ENCODE measurements at places on chromosomes 12 and 14. TPM values are rescaled to one million over a fixed set of nuclear protein-coding genes. Genes with fewer than 3 reads are reported as not detected.
A peak's percentile ranks its signal among the peaks of the same experiment; 100 is the strongest.

The ENDOU gene
- not detected for total RNA-seq

GRCh38 chr14:38960946-38961531 is 142.0 kb downstream of the SEC23A start:
- no peak for DNase-seq

DNA sequence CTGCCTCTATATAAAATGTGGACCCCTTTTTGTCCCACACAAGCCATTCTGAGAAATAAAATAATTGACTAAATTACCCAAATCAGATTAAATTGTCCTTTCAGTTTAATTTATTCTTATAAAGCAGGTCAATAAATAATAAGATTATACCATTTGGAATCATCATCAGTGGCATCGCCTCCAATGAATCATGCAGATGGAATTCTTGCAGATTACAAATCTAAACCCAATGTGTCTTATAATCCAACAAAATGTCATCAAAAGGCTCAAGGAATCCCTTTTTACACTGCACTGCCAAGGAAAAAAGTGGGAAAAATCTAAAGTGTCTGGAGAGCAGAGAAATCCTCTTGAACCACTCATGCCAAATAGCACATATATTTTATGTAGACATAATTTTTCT is 138.2 kb upstream of the TSPAN8 start:
- DNase-seq: no peak

DNA sequence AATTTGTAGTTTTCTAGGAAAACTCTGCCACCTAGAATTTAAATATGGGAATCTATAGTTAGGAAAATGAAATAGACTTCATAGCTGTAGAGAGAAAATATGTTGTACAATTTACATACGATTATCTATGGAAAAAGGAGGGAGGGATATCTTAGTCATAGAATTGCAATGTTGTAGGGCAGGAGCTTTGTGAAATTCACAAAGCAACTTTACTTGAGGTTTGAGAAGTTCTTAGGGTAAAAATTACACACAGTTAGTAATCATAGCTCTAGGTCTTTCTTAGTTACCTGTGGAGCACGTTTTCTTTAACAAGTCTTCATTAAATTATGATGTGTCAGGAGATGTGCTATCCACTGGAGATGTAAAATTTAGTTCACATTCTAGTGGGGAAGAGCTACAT is 61.4 kb upstream of the DBX2 start:
- DNase-seq: no peak

DNA sequence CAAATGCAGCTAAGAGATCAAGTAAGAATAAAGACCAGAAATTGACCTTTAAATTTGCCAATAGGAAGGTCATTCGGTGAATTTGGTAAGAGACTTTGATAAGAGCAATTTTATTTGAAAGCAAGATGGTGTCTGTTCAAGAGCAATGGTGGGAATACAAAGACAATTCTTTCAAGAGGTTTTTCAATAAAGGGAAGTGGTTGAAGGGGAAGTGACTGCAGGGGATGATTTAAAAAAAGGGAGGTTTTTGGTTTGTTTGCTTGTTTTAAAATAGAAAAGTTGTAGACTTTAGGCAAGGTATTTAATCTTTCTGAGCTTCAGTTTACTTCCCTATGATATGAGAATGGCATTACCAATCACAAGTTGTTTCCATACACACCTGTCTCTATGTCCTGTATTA is 4.3 kb upstream of the APPL2 start:
- DNase-seq: no peak

GRCh38 chr12:132161796-132162507 is 17.7 kb downstream of the NOC4L start:
- DNase-seq: no peak

The MMP14 gene
- total RNA-seq: 475 TPM

DNA sequence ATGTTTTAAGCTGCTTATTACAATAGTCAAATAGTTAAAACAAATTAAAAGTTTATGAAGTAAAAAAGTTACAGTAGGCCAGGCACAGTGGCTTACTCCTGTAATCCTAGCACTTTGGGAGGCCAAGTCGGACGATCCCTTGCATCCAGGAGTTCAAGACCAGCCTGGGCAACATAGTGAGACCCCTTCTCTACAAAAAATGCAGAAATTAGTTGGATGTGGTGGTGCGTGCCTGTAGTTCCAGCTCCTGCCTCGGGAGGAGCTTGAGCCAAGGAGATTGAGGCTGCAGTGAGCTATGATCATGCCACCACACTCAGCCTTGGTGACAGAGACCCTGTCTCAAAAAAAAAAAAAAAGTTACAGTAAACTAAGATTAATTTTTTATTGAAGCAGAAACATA is 142.6 kb downstream of the MIPOL1 start:
- no peak for DNase-seq

DNA sequence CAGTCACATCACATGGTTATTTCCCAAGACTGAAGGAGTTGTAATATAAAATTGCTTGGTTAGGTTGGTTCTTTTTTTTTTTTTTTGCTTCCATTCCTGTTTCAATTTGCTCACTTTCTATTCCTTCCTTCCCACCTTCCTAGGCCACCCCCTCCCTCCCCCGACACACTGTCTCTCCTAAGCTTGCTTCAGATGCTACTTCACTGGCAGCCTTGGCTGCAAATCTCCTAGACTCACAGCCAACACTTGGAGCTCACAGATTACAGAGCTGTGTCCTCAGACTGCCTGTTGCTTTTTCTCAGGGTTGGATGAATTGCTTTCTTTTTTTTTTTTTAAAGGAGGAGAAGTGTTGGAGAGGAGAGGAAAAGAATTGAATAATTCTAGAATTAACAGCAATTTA is 77.3 kb upstream of the GRIN2B start:
- DNase-seq: no peak

DNA sequence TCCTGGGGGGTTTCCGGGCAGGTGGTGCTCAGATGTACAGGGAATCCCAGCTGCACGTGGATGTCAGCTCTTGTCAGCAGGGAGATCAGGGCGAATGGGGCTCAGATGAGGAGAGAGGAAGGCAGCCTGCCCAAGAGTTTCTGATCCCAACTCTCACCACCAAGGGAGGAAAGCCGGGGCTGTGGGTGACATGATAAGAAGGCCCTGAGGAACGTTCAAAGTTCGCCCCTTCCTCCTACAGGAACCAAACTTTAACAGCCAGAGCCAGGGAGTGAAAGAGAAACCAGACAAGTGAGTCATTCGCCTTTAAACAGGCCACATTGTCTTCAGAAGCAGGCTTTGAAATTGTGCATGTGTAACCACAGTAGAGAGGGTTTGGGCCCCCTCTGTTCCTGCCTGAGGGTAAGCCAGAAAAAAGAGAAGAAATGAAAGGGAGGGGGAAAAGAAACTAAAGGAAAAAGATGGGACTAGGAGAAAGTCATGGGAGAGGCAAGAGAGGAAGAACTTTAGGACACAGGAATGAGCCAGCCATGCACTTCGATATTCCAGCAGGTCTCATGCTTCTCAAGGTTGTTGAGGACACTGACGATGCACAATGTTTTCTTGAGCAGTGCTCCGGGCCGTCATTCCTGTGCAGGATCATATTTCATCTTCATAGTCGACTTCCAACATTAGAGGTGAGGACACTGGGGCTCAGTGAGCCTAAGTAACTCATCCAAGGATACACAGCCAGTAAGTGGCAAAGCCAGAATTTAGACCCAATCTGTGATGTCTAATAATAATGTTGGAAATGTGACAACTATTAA is 691.4 kb upstream of the TBX3 start:
- DNase-seq: peak; percentile 75

DNA sequence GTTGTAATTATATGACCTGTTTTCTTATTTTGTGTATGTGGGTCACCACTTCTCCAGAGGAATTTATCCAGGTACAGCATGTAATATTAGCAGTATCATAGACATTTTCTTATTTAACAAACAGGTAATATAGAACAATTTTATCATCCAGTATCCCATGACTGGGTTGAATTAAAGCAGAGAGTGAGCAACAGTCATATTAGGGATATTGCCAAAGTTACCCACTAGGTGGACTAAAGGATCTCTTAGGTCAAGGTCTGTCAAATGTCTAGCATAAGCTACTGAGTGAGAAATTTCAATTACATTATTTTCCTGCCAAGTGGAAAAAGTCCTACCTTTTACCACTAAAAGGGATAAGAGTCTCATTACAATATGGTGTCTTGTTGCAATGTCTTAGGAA is 62.1 kb upstream of the TRIM9 start:
- peak; percentile 57 for DNase-seq

The KLRC1 gene
- not detected for total RNA-seq

DNA sequence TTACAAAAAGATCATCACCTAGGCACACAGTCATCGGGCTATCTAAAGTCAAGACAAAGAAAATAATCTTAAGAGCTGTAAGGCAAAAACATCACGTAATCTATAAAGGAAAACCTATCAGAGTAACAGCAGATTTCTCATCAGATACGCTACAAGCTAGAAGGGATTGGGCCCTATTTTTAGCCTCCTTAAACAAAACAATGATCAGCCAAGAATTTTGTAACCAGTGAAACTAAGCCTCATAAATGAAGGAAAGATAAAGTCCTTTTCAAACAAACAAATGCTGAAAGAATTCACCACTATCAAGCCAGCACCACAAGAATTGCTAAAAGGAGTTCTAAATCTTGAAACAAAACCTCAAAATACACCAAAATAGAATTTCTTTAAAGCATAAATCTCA is 191.6 kb upstream of the BMP4 start:
- no peak for DNase-seq

DNA sequence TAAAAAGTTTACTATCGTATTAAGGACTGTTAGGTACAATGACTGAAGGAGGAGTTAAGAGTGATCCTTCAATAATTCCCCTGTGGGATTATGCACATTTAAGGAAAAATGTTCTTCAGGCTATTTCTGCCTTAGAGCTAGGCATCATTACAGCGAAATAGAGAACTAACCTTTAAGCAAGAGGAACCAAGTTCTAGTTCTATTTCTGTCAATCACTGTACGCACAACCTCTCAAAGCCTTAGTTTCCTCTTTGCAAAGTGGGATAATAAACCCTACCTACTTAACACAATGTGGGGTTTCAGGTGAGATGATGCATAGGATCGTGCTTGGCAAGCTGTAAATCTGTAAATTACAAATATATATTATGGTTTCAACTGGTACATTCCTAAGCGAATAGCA is 15.4 kb downstream of the NTF3 start:
- DNase-seq: no peak

The SMOC1 gene
- total RNA-seq: 4.6 TPM

DNA sequence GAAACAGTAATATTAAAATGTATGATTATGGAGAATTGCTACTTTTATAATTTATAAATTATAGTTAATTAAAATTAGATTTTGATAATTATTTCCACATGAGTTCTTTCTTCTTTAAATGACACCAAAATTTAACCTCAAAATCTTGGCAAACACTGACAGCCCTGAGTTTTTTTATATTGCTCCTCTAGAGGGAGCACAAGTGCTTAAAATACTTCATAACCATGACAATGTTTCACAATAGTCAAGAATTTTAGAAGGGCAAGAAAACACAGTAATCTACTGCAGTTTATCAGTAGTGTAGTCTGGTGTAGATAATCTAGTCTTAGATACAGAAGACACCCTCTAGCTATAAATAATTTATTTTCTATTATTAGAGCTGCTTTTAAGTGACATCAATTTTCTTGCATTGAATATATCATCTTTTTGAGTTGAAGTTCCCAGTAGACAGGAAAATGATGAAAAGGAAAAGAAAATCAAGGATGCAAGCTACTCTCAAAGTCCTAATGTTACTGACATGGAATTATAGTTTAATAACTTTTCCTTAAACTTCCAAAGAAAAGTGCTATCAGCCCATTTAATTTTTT is 14.3 kb upstream of the PTGER2 start:
- DNase-seq: peak; percentile 76

DNA sequence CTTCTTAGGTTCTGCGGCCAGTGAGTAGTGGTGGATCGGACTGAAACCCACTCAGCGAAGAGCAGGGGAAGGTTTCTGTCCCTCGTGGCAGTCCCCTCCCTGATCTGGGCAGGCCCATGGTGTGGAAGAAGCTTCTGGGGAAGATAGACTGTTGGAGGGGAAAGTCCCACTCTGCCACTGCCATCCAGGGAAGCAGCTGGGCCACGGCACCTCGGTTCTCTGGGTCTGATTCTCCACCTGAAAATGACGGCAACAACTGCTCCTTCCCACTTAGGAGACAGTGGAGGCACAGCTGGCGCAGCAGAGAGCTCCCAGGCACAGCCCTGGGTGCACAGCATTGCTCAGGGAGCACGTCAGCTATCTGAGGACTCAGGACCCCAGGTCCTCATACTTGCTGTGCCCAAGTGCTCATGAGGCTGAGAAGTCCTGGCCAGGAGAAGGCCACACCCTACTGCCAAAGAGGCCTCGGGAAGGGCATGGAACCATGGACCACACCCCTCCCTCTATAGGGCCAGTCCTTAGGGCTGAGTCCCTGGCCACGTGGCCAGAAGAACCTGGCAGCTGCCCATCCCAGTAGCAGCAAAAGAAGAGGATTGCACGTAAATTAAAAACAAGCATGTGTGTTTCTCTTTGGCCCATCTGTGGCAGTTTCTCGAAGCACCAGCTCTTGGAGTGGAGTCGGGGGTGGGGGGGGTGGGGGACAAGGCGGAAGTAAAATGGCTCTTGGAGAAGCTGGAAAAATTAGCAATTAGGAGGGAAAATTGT is 85.3 kb upstream of the BCL11B start:
- DNase-seq: no peak

The OAS2 gene
- total RNA-seq: 1.0 TPM

The INSM2 gene
- not detected for total RNA-seq

The RERG gene
- not detected for total RNA-seq

DNA sequence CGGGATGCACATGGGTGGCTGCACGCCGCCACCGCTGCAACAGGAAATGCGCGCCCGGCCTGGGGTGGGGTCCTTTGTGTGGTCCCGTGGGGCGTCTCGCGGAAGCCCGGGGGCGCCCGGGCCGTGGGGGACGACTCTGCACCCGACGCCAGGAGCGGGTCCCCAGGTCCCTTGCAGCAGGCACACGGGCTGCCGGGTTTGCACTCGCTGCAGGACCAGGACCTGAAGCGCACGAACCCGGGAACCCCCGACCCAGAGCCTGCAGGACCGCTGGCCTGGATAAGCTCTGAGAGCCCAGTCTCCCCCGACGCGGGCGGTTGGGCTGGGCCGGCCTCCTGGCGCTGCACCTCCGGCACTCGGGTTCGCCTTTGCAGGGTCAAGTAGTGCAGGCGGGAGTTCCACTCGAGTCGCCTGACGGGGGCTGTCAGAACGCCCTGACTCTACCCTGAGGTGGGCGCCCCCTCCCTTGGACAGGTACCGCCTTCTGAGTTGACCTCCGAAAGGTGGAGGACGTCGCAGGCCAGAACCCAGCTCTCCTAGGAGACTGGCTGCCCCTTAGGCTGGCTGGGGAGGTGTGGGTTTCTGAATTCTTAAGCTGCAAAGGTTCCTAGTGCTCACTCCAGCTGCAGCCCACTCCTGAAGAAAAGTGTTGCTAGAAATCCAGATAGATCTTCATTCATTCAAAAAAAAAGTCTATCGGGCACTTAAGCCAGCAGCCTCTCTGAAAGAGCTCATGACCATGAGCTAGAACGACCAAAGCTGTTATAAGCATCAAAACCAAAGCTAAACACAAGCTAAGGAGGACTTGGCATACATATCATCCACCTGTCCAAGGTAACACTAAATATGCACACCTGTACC is 68.0 kb downstream of the RNF34 start:
- peak; percentile 48 for DNase-seq

The TBX3 gene
- total RNA-seq: 25.1 TPM

Data from GM23248 (cell line).